A172 (cell line): ENCODE measurements at places on chromosomes 1 and 21. TPM values are rescaled to one million over a fixed set of nuclear protein-coding genes. Genes with fewer than 3 reads are reported as not detected.

PCBP3 gene
- 0.31 TPM in 1 of 2 replicates, not detected in the other for total RNA-seq

OVAAL gene
- not detected in 2 replicates for total RNA-seq

PDC gene
- not detected in 2 replicates for total RNA-seq

CLCA2 gene
- 0.22 and 0.24 TPM in 2 replicates for total RNA-seq

KRTAP12-2 gene
- total RNA-seq: not detected in 2 replicates

WNT3A gene
- total RNA-seq: 0.72 TPM in 1 of 2 replicates, not detected in the other

DNM3 gene
- 0.90 and 1.0 TPM in 2 replicates for total RNA-seq

C1orf94 gene
- not detected in 2 replicates for total RNA-seq

C1QA gene
- not detected in 2 replicates for total RNA-seq

DNALI1 gene
- not detected in 2 replicates for total RNA-seq

CRP gene
- not detected in 2 replicates for total RNA-seq
